Neural crest cell (in vitro differentiated cells): ENCODE measurements at places on chromosomes 5 and 9. TPM values are rescaled to one million over a fixed set of nuclear protein-coding genes. Genes with fewer than 3 reads are reported as not detected.

The CXCL14 gene
- total RNA-seq, result not detected in 2 replicates

DNA sequence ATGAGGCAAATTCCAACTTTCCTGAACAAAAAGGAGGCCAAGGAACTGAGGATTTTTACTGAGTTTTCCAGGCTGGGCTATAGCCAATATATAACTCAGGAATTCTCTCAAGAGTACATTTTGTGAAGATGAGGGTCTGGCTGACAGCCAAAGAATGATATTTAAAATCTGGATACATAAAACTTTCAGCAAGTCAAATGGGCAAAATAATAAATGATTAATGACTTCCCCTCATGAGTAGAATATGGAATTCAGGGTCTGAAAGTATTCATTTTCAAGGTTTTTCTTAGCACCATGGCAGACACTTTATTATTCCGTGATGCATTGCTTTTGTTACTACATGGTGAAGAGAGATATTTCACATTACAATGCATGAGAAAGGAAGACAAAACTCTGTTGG, 7.8 kb downstream of the FAM81B start:
- no peak for DNase-seq

- no peak for DNase-seq
Measured at GRCh38 chr9:104774831-104775573, 11.1 kb downstream of the NIPSNAP3B start.

DNA sequence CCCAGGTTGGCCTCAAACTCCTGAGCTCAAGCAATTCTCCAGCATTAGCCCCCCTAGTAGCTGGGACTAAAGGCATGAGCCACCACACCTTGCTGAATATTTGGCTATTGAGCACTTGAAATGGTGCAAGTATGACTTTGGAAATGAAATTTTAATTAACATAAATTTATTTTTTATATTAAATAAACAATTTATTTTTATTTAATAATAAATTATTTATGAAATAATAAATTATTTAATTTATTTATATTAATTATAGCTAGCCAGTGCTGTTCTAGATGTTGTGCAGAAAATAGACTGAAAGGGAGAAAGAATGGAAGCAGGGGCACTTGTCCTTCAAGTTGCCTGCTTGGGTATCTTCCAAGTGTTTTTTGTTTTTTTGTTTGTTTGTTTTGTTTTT, 40.0 kb upstream of the CTNNA1 start:
- no peak for DNase-seq

GRCh38 chr5:141646026-141646425, 5.2 kb downstream of the FCHSD1 start:
- DNase-seq, result no peak

DNA sequence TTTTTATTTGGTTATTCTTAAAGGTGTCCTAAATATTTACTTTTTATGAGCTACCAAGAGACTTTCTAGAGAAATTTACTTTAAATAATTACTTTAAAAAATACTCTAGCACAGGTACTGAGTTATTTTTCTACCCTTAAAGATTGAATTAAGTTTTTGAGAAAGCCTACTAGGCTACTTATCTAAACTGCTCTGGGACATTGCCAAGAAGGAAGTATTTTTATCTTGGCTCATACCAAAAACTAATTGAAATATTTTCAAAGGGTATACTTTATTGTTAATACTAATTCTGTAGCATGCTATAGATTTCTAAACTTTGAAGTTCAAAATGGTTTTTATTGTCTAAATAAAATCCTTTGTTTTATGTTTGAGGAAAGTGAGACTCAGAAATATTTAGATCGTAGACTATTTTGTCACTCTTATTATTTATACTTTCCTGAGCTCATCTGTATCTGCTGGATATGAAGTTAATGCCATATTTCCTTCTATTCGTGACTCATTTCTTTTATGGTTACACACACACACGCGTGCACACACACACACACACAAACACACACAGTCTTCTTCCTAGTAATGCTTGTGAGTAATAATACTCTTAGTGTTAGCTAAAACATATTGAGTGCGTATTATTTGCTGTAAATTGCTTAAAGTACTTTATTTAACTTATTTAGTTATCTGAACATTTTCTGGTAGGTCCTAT, 89.5 kb downstream of the MAN2A1 start:
- DNase-seq, result no peak
